Activated naive CD4-positive, alpha-beta T cell treated with anti-CD3 and anti-CD28 coated beads, Interleukin-2, amount 10 ng/mL, durations not matched to agents 5 hours and 36 hours (primary cell): ENCODE measurements at places on chromosomes 2 and 18. TPM values are rescaled to one million over a fixed set of nuclear protein-coding genes. Genes with fewer than 3 reads are reported as not detected.

The DNER gene
- total RNA-seq: not detected

The LIPG gene
- total RNA-seq: 0.39 TPM

The RGPD4 gene
- total RNA-seq: not detected

The DAW1 gene
- total RNA-seq: not detected

The OXER1 gene
- not detected for total RNA-seq

The GREB1L gene
- total RNA-seq: not detected

The ARL4C gene
- total RNA-seq: 333 TPM
